ENCODE measurements at places on chromosomes 12 and 14.

- DNase-seq: peak; percentile 65
Observed at GRCh38 chr12:42299392-42300308, 26.2 kb downstream of the ZCRB1 start.

DNA sequence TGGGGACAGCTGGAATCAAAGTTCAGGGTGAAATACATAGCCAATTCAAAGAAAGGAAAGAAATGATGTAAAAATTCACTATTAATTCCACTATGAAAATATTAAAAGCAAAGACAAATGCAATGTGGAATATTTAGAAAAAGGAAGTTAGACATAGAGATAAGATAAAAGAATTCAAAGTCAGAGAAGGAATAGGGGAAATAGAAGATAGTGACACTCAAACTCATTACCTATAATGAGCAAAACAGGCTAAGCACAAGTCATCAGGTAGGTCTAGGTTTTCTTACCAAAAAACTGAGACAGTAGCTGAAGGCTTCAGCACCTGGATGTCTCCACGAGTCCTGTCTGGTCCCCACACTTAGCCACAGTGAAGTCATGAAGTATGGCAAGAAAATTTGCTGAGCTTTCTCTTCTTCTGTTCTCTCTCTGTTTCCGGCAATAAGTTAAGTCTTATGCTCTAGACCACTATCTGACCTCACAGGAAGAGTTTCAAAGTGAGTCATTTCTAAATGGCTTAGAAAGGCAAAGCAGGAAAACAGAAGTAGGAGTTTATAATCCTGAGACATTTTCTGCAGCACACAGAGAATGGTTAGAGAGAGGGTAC, at the start of gene C3AR1:
TSS of gene C3AR1 (minus strand) at position 369 of the 604 bp plus-strand sequence. CDS start 6,174 bp downstream, outside the sequence.
- peak; percentile 73 for DNase-seq

- DNase-seq: peak; percentile 89
Observed at GRCh38 chr14:42541535-42542001, 934.9 kb downstream of the LRFN5 start.

DNA sequence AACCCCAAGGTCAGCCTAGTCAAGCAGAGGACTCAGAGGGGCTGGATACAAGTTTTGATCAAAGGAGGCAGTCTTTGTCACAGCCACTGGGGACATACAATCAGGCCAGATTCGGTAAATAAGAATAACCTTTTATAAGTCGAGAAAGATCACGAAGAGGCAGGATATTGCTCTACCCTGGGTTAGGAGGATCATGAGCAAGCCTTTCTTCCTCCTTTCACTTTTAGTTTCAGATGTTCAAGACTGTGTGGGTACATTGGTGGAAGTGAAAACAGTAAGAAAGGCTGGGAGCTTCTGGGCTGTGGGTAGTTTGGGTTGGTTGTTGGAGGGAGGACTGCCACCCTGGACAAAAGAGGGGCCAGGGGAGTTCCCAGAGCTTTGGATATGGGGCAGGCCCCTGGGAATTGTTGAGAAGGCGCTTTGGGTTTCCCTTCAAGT, 127.7 kb downstream of the SNAPC1 start:
- DNase-seq: no peak

DNA sequence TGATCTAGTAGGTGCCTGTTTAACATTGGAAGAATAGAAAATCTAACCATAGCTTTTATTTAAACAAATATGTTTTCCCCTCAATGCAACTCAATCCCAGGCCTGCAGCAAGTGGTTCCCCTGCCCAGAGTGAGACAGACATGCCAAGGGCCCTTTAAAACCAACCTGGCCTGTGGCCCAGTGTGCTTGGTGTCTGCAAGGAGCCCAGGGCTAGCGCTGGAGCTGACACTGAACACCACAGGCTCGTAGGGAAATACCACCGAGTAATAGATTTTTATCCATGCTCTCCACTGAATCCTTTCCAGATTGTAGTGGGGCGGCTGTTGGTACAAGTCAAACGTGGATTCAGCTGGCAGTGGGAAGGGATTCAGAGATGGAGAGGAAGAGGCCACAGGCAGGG, 95.6 kb upstream of the NRXN3 start:
- no peak for DNase-seq

DNA sequence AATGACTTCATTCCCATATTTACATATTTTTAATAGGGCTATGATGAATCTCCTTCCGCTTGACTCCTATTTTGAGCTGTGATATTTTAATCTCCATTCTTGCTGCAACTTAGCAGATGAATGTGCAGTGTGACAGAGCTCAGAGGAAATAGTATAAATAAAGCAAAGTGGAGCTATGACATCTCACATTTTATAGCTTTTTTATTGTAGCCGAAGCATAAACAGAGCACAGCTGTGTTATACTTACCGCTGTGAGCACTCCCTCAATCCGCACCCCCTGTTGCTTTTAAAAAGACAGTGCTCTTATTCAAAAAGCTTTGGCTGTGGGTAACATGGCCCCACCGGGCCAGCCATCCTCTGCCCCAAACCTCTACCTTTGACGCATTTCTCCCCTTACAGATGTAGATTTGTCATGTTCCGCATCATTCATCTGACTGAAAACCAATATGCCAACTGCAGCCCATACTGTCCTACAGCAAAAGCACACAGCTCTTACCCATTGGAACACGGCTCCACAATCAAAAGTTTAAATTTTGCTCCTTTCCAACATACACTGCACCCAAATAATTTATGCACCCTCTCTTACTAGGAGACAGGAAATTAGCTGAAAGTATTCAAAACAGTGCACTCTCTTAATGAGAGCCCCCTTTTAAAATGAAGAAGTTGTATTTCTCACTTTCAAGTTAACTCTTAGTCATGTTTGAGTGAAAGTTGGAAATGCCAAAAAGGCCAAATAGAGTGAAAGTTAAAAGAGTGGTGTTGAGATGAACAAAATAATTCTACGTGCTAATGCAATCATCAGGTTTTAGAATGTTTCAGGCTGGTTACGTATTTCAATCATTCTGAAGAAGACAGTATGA, 429.3 kb upstream of the SOX5 start:
- peak; percentile 65 for DNase-seq

DNA sequence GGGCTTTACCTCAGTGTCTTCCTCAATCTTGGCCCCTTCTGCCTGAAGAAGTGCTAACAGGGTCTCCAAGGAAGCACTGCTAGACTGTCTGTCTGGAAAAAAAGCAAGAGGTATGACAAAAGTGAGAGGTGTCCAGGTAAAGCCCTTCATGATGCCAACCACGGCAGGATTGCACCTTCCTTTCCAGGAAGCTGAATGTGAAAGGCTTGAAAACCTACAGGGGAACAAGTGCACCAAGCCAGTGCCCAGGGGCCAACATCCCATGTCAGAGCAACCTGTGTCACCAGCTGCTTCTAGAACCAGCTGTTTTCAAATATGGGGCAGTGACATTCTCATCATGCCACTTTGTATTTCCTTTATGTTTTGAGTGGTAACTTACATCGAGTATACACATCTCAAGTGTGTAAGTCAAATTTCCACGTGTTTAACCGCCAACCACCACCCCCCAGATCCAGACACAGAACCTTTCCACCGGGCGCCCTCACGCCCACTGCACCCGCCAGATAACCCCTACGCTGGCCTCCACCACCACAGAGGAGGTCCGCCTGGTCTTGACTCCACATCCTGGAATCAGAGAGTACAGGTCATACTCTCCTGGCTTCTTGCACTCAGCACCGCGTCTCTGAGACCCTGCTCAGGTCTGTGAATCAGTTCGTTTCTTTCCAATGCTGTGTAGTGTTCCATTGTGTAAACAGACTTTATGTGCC, 27.3 kb downstream of the VPS37B start:
- no peak for DNase-seq

- no peak for DNase-seq
Observed at GRCh38 chr14:64779472-64779871, 75.2 kb downstream of the PLEKHG3 start.

DNA sequence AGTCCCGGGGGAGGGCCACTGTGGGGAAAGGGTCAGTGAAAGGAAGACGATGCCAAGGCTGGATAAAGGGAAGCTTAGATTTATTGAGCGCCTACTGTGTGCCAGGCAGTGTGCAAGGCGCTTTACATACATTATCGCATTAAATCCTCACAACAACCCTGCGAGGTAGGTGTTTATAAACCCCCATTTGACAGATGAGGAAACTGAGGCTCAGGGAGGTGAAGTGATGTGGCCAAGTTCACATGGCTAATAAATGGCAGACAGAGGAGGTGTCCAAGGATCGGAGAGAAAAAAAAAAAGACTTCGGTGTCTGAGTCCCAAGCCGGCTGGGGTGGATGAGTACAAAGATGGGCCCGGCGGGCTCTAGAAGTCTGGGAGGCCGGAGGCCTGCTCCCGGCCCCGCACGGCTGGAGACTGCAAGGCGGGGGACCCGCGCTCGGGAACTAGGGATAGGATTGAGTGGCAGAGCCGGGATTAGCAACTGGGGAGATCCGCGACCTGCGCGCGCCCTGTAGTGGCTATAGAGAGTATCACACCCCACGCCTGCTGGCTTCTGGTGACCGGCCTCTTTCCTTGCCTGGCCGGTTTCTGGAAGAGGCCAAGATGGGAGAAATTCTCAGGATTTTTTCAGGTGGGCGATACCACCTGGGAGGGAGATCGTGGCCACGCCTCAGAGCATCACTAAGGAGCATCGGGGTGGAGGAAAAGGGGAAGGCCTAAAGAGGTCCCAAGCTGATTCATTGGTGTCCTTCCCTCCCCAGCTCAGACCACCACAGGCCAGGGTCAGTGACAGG, 3.9 kb downstream of the DDN start:
- DNase-seq: peak; percentile 78

DNA sequence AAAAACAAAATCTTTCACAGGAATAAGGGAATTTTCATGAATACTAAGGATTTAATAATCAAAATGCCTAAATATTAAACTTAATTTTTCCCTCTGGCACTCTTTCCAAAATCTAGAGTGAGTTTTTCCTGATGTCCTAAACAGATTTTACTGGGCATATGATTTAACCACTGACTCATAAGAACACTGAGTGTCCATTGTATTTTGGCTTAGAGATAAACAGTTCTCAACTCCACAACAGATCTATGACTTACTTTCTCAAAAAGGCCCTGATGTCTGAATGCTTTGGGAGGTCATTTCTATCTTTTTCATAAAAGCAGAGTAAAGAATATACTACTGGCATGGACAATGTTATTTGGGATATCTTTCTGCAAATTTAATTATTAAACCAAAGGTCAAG, 15.0 kb downstream of the TMBIM4 start:
- DNase-seq: no peak

- no peak for DNase-seq
Observed at GRCh38 chr12:9674226-9674590, 4.7 kb downstream of the CLEC2D start.

Measured in fibroblast of skin of right quadriceps (primary cell).